ENCODE measurements at places on chromosomes 6 and 20.

DNA sequence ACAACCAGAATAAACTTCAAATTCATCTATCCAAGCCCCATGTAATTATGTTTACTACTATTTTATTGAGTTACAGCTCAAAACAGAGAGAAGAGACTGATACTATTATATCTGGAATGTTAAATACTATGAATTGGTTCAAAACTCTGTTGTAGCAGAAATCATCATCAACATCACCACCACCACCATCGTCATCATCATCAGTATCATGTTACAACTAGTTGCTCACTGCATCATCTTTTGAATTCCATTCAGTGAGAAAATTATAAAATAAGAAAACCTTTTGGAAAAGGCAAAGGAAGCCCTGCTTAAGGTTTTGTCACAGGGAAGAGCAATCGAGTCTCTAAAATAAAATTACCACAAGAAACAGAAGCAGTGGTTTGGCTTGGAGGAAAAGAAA is 36.2 kb upstream of the THEMIS start:
- DNase-seq, result no peak

DNA sequence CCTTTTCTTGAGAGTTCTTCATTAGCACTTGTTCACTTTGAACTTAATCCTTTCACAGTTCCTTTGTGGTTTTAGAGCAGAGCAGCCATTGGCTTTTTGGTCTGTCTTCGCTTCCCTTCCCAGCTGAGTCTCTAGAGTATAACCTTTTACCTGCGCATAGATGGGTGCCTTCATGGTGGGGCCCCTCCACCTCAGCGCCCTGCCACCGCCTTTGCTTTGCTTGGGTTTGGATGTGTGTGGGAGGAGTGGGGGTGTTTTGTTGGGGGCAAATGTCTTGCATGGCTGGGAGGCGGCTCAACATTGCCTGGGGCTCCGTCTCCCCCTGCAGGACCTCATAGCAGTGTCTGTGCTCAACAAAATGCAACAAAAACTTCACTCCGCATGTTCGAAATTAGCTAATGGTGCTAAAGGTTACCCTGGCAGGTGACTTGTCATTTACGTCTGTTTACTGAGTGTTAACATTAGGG is 11.9 kb downstream of the PYGB start:
- DNase-seq, result no peak

DNA sequence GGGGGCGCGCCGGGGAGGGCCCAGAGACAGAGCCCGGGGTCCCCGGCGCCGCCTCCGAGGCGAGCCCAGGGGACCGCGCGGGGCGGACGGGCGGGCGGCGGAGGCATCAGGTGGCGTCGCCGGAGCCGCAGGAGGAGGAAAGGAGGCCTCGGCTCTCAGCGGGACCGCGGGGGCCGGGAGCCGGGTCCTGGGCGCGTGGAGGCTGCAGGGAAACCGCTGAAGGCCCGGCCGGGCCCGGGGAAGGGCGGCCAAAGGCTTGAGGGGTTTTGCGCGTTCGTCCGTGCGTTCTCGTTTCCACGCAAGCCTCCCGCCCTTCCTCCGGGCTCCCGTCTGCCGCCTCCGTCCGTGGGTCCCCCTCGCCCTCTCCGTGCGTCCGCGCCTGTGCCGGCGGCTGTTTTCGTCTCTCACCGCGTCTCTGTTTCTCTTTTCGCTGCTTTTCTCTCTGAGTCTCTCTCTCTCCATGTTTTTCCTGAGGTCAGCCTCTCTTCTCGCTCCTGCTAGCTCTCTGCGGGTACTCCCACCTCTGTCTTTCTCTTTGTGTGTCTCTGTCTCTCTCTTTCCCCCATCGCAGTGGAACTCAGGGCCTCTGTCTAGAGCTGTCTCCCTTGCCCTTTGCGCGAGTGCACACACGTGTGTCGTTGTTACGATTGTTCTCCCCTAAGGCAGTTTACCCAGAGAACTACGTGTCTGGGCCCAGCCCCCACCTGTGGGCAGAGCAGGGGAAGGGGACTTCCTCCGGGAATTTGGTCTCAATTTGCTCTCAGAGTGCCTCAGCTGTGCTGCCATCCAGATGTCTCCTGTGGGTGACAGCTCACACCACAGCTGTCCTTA is 2.1 kb downstream of the IRF4 start:
- DNase-seq, result peak; percentile 45

- DNase-seq, result no peak
Observed at GRCh38 chr6:108763931-108764579, 84.2 kb upstream of the ARMC2 start.

- no peak for DNase-seq
Observed at GRCh38 chr20:13432126-13432525, 206.6 kb downstream of the TASP1 start.

DNA sequence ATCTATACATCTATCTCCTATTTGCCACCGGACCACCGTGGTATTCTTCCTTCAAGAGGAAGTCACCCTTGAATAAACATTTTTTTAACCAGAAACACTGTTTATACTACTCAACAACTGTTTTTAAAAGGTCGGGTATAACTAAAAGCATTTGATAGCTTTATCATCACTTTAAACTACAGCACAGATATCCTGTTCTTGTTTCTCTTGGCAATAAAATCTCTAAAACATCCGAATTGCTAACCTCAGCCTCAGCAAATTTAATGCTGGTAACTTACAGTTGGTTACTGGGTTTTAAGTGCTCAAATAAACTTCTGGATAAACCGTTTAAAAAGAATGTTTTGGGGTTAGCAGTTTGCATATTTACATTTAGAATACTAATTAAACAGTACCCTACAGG is 20.4 kb downstream of the ZUP1 start:
- DNase-seq, result no peak

DNA sequence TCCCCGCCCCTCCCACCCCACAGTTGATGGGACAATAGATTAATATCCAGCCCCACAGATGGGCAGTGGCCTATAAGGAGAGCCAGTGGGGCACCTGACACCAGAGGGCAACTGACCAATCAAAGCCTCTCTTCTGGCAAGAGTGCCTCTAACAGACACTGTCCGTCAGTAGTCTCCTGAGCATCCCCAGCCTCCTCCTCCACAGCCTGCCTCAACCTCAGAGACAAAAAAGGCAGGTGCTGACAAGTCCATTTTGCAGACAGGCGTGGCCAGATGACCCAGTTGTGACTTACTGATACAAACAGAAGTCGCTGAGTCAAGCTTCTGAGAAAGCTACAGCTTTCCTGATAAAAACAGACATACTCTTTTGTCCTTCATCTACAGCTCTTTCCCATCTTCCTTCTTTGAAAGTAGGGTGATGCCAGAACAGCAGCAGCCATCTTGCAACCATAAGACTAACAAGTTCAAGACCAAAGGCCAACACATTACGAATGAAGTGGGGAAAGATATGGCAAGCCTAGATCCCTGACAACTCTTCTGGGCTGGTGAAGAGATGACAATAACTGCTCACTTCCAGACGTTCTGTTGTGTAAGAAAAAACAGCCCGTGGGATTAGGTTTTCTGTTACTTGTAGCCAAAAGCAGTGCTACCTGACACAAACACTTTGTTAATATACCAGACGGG is 12.3 kb downstream of the PPIL1 start:
- no peak for DNase-seq

DNA sequence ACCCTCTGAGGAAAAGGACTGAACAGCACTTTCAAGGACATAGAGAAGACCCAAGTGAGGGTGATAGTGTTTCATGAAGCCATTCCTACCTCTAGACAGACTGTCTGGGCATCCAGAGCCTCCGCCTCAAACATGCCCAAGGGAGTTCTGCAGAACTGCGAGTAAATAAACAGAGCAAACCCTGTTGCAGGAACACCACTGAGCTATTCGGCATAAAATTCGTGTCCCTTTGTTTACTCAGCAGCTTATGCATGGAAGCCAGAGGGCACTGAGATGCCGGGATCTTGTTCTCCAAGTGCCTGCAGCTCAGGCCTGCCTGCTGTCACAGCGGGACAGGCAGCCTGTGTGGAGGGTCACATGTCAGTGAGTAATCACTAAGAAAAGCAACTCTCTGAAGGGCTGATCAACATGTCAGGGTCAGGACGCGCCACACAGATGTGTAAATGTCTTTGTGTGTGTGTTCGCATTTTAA is 164.9 kb upstream of the HEY2 start:
- DNase-seq, result no peak

GRCh38 chr20:37198932-37199660 is 19.7 kb upstream of the MROH8 start:
- no peak for DNase-seq

DNA sequence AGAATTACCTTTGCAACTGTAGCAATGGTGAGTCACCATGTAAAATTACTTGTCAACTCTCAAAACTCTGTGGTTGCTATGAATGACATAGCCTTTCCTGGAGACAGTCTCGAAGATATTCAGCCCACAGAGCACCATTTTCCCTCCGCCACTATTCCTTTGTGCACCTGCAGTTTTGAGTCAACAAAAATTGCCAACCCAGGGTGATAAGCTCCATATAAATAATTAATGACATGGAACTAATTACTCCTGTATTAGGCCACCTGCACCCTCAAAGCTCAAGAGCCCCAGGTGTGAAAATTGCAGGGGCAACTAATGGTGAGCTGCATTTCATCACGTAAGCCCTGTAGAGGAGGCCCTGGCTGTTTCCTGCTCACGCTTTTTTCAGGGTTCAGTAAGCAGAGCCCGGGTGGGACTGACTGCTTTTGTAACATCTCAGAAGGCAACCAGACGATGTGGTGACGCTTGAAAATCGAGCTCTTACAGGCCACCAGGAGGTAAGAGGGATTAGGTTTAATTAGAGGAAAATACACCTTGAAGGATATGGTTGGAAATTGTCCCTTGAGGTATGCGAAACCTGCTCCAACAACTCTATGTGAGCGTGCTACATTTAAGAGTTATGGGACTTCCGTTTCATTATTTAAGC is 70.8 kb downstream of the BMP2 start:
- DNase-seq, result peak; percentile 29

GRCh38 chr6:804317-804716 is 111.4 kb upstream of the EXOC2 start:
- no peak for DNase-seq

DNA sequence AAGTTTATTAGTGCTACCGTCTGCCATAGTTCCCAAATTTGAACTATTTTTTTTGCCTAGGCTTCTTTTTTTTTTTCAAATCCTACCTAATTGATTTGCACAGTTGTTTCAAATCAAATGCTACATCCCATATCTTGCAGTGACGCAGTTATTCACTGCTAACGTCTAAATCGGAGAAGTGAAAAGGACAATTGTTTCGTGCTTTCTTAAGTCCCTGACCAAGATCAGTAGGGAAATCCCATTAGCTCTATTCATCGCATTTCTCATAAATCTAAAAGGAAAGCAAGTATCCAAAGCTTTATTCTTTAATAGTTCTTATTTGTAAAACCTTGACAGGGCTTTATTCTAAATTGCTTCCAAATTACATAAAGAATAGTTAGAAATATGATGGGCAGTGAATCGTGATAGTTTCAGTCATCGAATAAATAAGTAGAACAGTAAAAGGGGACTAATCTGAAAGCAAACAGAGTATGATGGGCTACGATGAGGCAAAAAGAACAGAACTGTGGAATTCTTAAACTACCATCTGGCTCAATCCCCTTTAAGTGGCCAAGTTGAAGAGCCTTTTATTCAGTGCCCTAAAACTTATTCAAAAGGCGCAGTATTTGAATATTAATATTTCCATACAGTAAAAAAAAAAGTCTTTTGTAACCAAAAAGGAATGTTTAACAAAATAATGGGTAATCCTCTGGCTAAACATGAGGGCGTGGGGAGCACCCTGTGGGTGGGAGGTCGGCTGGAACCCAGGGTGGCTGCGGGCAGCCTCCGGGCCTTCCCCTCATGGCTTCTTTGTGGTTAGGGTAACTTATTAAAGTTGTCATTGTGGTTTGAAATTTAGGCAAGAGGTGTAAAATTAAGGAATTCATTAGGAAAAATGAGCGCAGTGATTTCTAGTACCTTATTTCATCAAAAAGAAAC is 3.0 kb upstream of the ARID1B start:
- DNase-seq, result no peak

DNA sequence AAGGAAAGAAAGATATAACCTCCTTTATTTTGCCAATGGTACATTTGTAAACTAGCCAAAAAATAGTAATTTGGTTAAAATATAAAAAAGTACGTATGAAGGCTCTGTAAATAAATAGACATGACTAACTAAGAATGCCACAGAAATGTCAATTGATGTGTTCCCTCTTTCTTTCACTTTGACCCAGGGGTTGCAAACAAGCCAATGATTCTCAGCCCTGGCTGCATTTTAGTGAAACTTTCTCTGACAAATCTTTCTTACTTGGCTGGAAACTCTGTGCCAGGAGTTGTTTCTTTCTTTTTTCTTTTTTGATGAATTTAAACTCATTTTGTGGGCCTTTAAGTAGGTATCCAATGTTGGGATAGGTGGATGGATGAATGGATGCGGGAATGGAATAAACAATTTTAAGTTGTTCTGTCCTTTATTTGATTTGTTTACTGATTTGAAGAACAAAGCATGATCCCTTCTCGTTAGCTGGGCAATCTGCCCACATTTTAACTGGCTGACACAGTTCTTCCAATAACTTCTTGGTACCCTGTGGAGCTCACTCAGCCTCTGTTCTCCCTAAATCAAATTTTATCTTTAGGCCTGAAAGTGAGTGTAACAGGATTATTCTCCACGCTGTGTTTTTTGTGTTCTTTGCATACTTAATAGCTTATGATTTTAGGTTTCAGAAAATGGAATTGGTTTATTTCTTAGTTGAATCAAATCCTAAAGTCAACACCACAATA is 58.6 kb upstream of the GCLC start:
- DNase-seq, result no peak

- DNase-seq, result no peak
Observed at GRCh38 chr6:88157106-88157505, 9.0 kb downstream of the CNR1 start.

DNA sequence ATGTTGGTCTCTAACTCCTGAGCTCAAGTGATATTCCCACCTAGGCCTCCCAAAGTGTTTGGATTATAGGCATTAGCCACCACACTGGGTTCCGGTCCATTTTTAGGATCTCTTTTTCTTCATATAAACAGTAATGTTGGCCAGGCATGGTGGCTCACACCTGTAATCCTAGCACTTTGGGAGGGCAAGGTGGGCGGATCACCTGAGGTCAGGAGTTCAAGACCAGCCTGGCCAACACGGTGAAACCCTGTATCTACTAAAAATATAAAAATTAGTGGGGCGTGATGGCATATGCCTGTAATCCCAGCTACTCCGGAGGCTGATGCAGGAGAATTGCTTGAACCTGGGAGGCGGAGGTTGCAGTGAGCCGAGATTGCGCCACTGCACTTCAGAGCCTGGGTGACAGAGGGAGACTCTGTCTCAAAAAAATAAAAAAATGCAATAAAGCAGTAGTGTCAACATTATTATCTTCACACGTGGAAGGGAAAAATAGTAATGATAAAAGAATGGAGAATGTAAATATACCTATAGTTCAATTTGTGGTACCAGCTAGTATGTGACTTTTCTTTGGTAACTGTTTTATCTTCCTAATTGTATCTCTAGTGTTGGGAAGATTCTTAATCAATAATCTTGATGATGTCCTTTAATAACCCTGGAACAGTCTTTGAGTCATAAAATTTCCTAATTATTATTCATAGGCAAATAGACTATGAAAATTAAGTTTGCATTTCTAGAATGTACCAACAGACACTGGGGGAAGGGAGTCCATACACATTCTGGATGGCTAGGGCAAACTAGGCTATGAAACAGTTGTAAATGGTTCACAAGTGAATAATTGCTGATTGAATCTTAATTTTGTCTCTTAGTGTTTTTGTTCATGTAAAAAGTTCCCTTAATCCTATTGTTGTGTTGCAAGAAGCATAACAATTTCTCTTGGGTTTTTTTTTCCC is 3.6 kb downstream of the PARD6B start:
- no peak for DNase-seq

- no peak for DNase-seq
Observed at GRCh38 chr20:42779216-42779615, 410.5 kb downstream of the PTPRT start.

- DNase-seq, result no peak
Observed at GRCh38 chr6:10725044-10725443, 2.2 kb downstream of the TMEM14C start.

Data from activated CD4-positive, alpha-beta T cell treated with anti-CD3 and anti-CD28 coated beads, Interleukin-2, Interleukin-6, amounts not matched to agents 100 ng/mL and 50 ng/mL, durations not matched to agents 16 hours and 8 hours (primary cell).